ENCODE measurements at places on chromosomes 12 and 14.

- DNase-seq = no peak
Observed at GRCh38 chr14:68636597-68636996, 156.3 kb downstream of the ZFP36L1 start.

DNA sequence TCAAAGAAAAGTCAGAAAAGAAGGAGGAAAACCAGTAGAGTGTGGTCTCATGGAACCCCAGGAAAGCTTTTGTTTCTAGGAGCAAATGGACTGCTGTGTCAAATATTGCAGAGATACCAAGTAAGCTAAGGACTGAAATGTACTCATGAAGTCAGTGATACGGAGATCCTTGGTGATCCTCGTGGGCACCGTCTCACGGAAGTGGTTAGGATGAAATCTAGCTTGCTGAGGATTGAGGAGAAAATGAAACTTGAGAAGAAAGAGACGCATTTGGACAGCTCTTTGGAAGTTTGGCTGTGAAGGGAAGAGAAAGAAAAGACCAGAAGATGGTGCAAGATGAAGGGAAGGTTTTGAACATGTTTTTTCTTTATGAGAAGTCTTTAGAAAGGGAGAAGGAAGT, 104.0 kb upstream of the CCND2 start:
- DNase-seq = no peak

DNA sequence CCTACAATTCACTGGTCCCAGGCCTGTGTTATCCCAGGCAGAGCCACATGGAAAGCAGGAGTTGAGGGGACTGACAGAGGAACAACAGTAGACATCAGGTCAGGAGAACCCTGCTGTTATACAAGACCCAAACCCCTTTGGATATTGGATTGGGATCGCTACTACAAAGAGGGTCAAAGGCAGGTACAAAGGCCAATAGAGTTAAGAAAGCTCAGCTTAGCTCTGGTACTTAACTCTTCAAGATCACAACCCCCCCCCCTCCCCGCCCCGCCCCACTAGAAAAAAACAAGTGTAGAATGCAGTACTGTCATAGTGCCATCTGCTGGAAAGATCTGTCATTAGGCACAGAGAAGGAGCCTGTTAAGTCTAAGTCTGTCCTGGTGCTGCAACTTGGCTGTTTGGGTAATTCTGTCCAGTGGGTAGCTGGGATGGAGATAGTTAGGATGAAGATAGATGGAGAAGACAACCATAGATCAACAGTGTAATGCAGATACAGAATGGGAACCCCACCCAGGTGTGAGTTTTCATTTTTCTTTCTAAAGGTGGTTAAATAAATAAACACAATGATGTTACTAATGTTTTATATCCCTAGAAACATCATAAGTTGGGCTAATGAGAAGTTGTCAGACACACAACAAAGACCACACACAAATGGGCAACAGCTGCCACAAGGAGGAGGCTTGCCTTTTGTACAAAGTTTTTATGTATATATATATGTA, 17.2 kb downstream of the REM2 start:
- DNase-seq = peak; percentile 35

DNA sequence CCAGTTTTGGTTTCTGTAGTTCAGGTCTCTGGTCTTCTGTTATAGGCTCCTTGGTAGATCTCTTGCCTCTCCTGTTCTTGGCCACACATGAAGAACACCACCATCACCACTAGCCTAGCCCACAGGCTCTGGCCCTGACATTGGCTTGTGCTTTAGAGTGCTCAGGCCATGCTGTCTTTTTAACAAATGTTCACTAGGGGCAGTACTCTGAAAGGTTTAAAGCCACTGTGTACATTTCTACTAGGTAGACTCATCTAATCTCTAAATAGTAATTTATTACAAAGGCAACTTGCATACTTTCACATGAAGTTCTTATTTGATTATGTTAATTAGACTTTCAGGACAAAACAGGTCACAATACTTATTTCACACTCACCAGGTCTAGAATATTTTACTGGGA, 38.3 kb downstream of the PDE6H start:
- no peak for DNase-seq

DNA sequence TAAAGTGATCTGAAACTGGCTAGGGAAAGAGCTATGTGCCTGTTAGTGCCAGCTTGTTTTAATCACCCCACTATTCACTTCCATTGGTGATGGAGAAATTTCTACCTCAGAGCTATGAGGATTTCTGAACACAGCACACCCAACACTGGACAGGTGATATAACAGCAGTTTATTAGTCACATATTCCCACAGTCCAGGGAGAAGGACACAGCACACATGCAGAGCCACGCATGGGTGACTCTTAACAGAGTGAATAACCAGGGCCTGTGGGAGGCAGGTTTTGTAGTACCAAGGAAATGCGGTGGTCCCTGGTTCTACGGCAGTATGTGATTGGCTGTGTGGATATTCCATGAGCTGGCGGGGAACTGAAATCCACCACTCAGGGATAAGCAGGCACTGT, 455.1 kb downstream of the BTG1 start:
- DNase-seq = no peak

DNA sequence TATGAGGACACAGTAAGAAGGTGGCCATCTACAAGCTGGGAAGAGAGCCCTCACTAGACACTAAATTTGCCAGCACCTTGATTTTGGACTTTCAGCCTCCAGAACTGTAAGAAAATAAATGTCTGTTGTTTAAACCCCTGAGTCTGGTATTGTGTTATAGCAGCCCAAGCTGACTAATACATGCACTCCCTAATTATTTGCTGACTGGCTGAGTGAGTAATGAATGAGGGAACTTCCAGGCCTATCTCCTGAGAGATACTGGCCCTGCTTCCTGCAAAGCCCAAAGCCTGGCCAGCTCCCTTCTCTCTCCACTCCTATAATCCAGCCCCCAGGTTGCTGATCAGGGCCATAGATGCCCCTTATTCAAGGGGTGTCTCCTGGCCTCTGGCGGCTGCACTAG, 120.0 kb upstream of the NOS1 start:
- DNase-seq = no peak

GRCh38 chr14:98103705-98104104, 1168.3 kb downstream of the BCL11B start:
- DNase-seq = no peak

DNA sequence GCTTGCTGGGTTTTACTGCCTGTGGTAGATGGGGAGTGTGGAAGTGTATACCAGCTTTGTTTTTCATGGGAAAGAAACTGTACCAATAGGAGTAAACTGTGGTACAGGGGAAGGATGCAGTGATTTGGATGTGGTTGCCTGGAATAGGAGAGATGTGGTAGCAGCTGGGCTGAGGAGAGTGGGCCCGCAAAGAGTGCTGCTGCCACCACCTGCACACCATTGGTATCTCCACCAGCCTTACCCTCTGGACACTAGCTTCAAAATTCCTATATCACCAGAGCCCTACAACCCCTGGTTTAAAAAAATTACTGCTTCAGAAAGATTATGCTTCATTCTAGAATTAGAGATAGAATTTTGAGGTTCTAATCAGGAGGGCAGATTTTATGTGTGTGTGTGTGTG, 53.6 kb downstream of the AKAP6 start:
- DNase-seq = no peak

DNA sequence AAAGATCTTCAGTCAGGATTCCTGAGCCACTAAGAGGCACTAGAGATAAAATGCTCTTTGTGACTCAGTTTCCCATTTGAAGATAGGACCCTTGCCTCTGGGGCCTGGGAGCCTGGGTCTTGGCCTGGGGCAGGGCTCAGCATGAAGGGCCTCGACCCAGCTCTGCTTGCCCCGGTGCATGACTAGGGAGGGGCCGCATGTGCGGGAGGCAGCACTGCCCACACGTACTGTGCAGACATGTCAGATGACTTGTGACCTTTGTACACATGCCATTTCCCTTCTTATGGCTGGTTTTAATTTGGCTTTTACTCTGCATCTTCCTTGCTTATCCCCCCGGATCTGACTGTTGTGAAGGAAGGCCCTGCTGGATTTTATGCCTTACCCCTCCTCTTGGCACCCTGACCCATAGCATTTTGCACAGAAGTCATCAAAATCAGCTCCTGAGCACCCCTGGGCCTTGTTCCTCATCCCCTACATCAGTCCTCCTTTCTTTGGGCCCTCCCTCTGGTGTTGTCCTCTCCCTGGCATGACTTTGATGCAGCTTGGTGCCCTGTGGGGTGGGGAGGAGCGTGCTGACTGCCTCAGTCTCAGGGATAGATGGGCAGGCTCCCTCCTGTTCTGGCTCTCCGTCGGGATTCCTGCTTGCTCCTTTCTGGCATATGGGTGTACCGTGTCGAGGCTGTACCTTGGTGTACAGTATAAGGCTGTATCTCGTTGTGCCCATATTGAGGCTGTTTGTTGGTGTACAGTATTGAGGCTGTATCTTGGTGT, 4.4 kb downstream of the CLSTN3 start:
- no peak for DNase-seq

- DNase-seq = no peak
Observed at GRCh38 chr12:103952497-103952896, 13.2 kb upstream of the TDG start.

GRCh38 chr12:116954710-116955381, 44.1 kb downstream of the FBXW8 start:
- no peak for DNase-seq

- no peak for DNase-seq
Observed at GRCh38 chr14:62665286-62665685, 380.0 kb downstream of the KCNH5 start.

DNA sequence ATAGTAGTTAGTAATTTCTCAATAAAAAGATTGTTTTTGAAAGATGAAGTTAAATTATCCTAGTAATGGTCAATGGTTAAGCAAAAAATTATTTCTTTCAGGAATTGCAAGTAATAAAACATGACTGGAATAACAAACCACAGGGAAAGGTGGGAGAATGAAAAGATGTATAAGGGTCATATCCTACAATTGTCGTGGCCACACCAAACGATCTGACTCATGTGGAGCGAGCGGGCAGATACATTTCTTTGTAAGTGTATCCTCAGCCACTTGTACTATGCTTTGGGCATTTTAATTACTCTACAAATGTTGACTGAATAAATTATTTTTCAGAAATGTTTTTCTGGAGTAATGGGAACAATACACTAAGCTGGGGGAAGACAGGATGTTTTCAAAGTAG, 45.5 kb downstream of the ACSM4 start:
- no peak for DNase-seq

GRCh38 chr12:126084480-126084879, 1019.2 kb downstream of the AACS start:
- DNase-seq = no peak

DNA sequence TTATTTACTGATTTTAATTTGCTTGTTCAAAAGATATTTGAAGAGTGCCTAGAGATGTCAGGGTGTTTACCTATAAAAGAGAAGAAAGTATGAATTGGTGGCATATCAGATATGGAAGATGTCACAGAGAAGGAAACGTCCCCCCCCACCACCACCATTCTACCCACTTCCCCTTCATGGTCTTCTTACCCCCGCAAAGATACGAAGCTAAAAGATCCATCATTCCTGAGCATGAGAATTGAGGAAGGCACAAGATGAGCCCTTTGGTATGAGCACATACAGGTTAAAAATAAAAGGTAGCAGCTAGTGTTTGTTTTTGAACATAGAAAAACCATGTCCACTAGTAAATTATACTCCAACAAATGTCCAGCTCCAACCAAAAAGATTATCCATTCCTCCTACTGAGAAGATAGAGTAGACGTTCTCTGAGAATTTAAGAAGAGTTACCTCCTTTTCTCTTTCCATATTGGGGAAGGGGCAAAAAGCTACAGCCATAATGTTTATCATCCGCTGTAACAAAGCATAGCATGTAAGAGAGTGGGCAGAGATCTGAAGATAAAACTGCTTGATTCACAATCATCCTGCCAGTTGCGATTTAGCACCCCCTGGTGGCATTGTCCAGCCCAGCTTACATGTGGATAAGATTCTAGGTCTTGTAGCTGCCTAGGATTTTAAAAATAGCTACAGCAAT, 29.1 kb downstream of the NFYB start:
- peak; percentile 40 for DNase-seq

- DNase-seq = no peak
Observed at GRCh38 chr12:25976289-25976688, 17.8 kb downstream of the RASSF8 start.

GRCh38 chr12:119183942-119184695, 5.4 kb downstream of the HSPB8 start:
- no peak for DNase-seq

DNA sequence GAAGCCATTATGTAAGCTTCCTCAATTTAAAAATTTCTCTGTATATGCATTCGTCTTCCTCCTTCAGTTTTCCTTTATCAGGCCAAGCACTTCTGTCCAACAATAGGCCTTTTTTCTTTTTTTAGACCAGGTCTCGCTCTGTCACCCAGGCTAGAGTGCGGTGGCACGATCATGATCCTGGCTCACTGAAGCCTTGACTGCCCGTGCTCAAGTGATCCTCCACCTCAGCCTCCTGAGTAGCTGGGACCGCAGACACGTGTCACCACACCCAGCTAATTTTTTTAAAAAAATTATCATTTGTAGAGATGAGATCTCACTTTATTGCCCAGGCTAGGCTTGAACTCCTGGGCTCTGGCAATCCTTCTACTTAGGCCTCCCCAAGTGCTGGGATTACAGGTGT, 25.8 kb downstream of the TAOK3 start:
- DNase-seq = no peak

GRCh38 chr12:113740699-113741098, 225.4 kb downstream of the RBM19 start:
- DNase-seq = no peak

DNA sequence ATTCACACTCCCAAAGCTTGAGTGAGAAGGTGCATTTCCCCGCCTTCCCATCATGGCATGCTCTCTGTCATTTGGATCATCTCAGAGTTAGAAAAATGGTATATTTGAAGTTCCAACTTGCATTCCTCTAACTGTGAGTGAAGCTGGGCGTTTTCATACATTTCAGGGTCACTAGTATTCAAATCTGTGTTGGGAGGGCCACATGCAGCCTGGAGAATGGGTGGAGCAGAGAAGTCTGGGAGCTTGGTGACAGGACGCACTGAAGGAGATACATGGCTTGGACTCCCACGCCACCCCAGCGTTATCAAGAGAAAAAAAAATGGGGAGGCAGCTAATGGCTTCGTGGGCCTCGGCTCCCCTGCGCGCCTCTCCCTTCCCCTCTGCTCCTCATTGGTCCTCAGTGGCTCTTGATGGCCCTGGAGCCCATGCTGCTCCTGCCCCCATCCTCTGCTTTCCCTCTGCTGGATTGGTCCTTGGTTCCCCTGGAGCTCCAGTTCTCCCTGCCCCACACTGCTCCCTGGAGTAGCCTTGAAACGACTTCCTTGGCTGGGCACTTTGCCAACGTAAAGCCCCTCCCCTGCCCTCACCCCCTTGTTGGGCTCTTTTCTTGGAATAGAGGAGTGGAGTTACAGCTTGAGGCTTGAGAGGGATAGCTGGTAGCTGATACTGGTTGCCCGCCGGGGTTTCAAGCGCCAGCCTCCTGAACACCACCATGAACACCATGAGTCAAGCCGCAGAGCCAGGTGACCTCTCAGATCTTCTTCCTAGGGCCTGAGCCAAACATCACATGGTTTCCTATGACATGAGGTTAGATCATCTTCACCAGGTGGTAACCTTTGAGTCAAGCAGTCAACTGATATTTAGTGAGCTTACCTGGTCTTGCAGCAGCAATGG, 139.6 kb downstream of the PRKCH start:
- DNase-seq = no peak

Data from DMS 273 treated with DMSO at 0.1 percent for 48 hours (cell line).